Progenitor cell of endocrine pancreas (in vitro differentiated cells): ENCODE measurements at places on chromosomes 1 and 21. TPM values are rescaled to one million over a fixed set of nuclear protein-coding genes. Genes with fewer than 3 reads are reported as not detected.

- DNase-seq: no peak
Observed at GRCh38 chr1:89451011-89451410, 73.6 kb upstream of the LRRC8B start.

DNA sequence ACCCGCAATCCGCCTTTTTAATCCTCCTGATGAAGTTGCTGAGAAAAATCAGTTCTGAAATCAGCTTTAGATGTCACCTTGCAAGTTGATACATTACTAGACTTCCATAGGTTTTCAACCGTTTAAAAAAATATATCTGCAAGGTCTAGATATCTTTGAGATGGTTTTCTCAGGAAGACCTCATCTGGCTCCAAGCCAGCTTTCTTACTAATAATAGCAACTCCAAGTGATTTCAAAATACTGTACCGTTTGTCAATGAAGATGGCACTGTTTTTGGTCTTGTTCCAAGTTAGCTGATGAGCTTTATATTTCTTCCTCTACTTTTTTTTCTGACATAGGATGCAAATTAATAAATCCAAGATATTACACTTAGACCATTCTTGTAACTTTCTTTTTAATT, 40.3 kb downstream of the LRRC8C start:
- DNase-seq: no peak

The MPC2 gene
- total RNA-seq: 81.3 and 90.2 TPM in 2 replicates

The EPHA8 gene
- total RNA-seq: 0.11 and 0.24 TPM in 2 replicates

DNA sequence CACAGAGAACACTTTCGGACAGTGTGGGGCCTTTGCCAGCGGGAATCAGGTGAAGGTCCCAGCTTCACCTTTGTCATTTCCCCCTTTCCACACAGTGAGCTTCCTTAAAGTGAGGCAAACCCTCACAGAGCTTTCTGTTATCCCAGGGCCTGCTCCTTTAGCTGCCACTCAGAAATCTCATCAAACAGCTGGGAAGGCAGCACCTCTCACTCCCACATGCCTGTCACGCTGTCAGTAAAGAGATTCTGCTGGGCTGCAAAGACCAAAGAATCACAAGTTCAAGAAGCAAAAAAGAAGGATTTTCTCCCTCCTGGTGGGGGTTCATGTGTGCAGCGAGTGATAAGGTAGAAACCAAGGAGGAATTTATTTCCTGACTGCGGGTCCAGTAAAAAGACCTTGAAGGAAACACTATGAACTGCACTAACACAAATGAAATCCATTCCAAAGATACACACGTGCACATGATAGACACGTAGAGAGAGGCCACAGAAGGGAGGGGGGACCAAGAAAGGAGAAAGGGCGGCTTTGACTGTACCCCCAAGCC, 44.0 kb downstream of the HTR6 start:
- DNase-seq: no peak

The CNR2 gene
- total RNA-seq: not detected in 2 replicates
